Bone marrow (tissue), 2 donors: ENCODE measurements at places on chromosomes 6 and 20.

GRCh38 chr20:478949-479429 is 16.7 kb upstream of the TBC1D20 start:
- DNase-seq = peak; percentile 53

- DNase-seq = peak; percentile 18
Observed at GRCh38 chr6:25435416-25435985, 156.3 kb downstream of the CARMIL1 start.

DNA sequence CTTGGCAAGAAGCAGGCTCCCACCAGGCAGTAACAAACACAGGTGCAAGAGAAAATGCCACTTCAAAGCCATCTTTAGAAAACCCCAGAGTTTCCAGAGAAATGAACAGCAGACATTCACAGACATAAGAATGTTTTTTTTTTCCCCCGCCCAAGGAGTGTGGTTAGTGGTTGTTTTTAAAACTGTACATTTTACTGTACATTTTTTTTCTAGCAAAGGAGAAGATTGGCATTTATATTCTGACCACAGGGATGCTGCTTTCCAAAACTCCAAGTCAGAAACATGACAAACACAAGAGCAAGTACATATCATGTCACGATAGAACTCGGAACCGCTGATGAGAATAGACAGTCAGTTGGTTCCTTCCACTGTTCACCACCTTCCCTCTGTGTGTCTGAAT is 197.9 kb downstream of the LRFN2 start:
- DNase-seq = no peak

DNA sequence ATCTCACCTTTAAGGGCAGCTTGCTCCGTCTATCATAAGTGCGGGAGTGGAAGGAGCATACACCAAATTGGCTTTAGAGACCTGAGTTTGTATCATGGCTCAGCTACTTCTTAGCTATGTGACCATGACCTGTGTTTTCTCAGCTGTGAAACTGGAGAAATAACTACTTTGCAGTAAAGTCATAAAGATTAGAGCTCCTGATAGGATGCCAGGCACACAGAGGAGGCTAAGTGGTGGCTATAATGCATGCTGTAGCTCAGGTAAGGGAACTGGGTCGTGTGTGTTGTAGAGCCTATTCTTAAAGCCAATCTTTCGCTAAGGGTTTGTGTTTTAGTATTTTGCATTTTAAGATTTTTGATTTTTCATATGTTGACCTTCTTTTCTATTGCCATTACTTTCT is 451.5 kb upstream of the MAN1A1 start:
- DNase-seq = no peak

- no peak for DNase-seq
Observed at GRCh38 chr6:7343546-7344475, 30.8 kb upstream of the SSR1 start.

GRCh38 chr6:130434174-130434873 is 68.5 kb downstream of the TMEM200A start:
- DNase-seq = no peak

DNA sequence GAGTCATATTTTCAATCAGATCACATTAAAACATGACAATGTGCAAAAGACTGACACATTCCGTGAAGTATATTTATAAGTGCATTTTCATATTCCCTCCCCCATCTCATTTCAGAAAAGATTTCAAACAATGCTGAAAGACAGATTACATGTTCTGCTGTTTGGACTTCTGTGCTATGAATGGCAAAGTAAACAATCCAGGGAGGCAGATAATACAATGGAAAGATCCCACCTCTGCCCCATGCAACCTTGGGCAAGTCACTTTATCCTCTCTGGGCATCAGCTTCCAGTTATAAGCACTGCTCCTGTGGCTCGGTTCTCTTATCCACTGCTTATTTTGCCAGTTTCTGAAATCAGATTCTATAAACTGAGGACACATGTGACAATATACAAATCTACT is 110.2 kb downstream of the RCAN2 start:
- DNase-seq = no peak

- DNase-seq = no peak
Observed at GRCh38 chr6:14309516-14309915, 191.9 kb downstream of the CD83 start.

DNA sequence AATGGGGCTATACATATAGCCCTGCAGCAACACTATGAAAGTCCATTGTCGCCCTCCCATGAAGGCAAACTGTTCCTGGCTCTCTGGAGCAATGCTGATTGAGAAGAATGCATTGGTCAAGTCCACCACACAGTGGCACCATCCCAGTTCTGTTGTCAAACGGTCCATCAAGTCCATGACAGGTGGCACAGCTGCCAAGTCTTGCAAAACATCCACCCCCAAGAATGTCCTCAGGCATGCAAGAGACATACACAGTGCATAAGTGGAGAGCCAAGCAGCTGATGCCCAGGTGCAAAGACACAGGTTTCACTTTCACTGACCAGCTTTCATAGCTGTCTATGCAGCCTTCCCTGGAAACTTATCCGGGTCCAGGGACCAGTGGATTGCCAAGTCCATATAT is 17.5 kb downstream of the ZNF391 start:
- no peak for DNase-seq

DNA sequence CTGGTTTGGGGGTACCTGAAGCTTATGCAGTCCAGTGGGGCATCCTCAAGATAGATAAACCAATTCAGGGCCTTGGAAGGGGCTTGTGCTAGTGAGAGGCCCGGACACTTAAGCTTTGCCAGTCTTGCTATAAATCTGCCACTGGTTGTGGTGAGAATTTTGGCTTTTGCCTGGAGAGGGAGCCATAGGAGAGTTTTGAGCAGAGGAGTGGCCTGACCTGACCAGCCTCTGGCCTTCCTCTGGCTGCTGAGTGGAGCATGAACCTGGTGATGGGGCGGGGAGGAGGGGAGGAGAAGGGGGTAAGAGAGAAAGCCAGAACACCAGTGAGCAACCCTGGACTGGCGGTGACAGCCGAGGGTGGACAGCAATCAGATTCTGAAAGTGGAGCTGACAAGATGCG is 7.1 kb downstream of the TMEM74B start:
- no peak for DNase-seq

GRCh38 chr6:39992861-39993622 is 58.8 kb upstream of the MOCS1 start:
- no peak for DNase-seq

DNA sequence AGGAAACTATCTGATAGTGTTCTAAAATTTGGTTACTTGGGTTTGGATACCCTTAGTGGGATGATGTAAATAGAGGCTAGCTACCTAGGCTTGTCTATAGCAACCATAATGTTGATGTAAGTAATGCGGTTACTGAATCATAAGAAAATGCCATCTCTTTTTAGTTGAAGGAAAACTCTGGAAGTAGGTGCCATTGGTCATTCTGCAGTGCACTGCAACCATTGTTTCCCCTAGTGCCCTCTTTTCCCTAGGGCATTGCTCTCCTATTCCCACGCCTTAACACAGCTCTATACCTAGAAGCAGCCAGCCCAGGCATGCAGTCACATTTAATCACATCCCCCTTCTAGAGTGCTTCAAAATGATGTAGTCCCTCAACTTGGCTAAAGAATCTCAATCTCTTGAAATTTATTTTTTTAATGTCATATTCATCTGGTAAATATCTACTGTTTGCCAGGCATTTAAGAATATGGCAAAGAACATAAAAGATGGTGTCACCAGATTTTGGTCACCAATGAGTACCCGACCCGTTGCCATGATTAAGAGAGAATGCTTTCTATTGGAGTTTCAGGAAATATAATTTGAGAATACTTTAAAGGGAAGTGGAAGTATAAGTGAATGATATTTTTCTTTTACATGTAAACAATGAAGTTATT is 10.4 kb downstream of the LOC128125822 start:
- DNase-seq = no peak

- DNase-seq = no peak
Observed at GRCh38 chr6:127031511-127031910, 87.0 kb upstream of the RSPO3 start.

GRCh38 chr6:63458480-63459115 is 113.7 kb upstream of the LOC128125822 start:
- DNase-seq = no peak

- no peak for DNase-seq
Observed at GRCh38 chr6:141634269-141634668, 498.5 kb upstream of the GJE1 start.

GRCh38 chr6:89392823-89393222 is 19.2 kb downstream of the RRAGD start:
- DNase-seq = no peak

DNA sequence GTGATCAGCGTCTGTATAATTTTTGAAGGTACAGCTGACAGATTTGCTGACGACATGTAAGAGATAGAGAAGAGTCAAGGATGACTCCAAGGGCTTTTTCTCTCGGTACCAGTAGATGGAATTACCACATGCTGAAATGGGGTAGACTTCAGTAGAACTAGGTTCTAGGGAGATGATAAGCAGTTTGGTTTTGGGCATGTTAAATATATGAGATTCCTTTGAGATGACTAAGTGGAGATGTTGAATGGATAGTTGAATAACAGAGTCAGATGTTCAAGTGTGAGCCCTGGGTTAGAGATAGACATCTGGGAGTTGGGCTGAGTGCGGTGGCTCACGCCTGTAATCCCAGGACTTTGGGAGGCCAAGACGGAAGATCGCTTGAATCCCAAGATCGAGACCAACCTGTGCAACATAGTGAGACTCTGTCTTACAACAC is 50.0 kb downstream of the PHF20 start:
- no peak for DNase-seq

- no peak for DNase-seq
Observed at GRCh38 chr20:19966840-19967239, 50.3 kb upstream of the NAA20 start.

GRCh38 chr20:60882836-60883235 is 369.2 kb upstream of the CDH4 start:
- no peak for DNase-seq

- DNase-seq = no peak
Observed at GRCh38 chr6:81769824-81770223, 17.3 kb upstream of the TENT5A start.

GRCh38 chr6:134331256-134331655 is 13.3 kb upstream of the SGK1 start:
- DNase-seq = no peak

DNA sequence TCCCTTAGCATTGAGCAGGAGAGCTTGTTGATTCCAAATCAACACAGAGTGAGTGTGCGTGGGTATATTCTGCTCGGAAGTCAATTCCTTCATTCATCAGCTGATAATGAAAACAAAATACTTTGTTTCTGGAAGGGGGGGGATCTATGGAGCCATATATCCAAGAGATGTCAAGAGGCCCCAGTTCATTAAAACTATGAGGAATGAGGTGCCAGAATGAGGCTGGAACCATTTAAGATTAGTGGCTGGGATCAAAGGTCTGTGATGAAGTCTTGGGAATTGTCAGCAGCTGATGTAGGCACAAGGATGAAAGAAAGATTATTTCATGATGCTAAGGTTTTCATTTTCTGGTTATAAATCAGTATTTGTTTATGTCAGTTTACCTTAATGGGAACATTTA is 30.5 kb upstream of the PLEKHG1 start:
- no peak for DNase-seq

DNA sequence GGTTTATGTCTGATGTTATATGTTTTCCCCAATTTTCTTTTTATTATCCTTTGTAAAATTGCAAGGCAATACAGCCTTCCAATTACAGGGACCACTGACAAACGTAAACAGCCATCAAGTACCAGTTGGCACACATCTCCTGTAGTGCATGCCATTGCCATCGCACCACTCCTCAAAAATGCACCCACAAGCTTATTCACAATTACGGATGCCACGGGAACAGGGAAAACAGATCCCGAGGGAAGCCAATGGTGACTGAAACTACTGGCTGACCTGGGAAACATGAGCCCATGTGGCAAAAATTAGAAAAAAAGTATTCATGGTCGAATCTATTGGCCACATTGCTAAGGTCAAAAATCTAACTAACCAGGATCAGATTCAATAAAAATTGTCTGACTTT is 395.2 kb downstream of the PAX1 start:
- no peak for DNase-seq

DNA sequence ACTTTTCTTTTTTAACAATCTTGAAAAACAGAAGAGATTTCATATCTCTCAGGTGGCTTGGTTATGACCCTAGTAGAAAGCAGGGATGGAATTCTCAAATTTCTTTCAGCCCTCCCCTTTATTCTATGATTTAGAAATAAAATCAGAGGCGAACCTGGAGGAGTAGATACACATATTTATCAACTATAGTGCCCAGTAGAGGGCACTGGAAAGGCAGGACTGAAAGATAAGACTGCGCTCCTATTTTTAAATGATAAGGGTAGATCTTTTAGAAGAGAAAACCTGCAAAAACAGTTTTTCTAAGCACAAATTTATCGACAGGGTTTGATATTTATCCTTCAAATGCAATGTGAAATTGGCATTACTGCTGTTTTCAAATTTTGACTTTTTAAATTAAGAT is 1296.6 kb downstream of the EPHA7 start:
- DNase-seq = no peak

DNA sequence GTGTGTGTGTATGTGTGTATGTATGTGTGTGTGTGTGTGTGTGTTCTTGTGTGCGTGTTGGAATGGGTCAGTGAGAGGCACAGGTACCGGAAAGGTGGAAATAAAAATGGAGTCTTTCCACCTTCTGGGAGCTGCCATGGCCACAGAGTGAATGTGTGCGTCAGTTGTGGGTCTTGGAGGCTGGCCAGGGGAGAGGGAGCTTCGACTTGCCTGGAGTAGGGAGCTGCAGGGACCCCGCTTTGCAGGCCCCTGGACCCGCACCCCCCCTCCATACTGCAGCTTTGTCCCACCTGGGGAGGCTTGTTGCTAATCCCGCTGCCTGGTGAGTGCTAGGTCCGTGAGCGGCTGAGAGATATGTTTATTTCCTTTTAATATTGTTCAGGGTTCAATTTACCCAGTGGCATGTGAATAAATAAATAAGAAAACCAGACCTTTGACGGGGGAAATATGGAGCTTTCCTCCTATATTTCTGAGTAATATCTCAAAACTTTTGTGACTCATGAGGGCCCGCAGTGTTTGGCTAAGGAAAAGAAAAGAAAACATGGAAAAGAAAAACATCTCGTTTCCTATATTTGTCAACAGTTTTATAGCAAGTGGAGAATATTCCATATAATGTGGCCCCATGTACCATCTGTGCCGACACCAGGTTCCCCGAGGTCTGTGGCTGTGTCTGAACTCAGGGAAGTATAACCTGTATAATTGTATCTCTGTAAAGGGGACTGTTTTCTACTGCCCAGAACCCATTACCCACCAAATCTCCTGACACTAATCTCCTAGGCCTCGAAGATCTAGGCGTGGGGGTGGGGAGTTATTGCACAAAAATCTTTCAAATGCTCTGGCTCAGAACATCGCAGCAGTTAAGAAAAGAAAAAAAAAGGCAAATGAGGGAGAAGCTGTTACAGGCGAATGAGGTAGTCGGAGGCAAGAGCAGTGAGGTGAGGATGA is 24.6 kb upstream of the CCDC167 start:
- DNase-seq = no peak

- DNase-seq = no peak
Observed at GRCh38 chr6:88494401-88495140, 328.4 kb upstream of the CNR1 start.
